Right lung (tissue), 10 donors: ENCODE measurements at places on chromosomes 5 and 9. TPM values are rescaled to one million over a fixed set of nuclear protein-coding genes. Genes with fewer than 3 reads are reported as not detected.

GRCh38 chr9:123425836-123426365 lies 69.9 kb downstream of the CRB2 start:
- DNase-seq = no peak

DNA sequence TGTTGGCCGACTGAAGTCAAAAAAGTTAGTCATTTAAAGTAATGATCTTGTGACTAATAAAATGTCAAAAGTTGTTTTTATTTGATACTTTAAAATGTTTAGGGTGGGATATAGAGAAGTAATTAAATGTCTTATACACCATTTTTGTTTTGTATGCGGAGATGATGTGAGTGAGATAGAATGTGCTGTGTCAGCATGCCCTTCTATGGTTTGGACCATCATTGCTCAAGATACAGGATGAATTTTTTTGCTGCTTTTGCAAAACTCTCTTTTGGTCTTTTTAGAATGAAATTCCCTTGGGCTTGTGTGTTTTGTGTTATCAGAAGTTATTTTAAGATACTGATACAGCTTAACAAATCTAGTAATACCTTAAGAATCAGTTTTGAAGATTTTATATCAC lies 12.5 kb downstream of the SRFBP1 start:
- no peak for DNase-seq

- no peak for DNase-seq
Observed at GRCh38 chr5:89929173-89929572, 480.4 kb downstream of the CETN3 start.

- no peak for DNase-seq
Observed at GRCh38 chr5:144468571-144468970, 297.9 kb downstream of the KCTD16 start.

DNA sequence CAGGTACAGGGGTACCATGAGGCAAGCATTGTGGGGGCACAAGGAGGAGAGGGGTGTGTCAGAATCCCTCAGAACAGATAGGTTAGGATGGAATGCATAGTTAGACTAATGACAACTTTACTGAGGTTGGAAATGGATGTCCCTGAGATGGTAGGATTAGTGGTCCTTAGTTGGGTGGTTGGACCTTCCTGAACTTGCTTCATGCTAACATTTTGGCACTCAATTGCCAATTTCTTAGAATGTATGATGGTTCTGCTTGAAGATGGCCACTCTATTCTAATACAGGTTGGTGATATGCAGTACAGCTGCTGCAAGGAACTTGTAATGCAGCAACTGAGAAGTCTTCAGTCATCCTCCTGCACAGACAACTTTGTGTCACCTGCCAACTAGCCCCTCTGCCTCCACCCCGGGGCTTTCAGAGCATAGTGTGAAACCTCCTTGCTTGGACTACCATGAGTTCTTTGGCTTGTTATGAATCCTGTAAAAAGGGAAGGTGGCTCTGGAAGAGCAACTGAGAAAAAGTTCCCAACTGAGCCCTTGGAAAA lies 5.4 kb downstream of the CCNI2 start:
- no peak for DNase-seq

MARCOL gene
- not detected for polyA plus RNA-seq

PRDM9 gene
- polyA plus RNA-seq = not detected

PCDHA4 gene
- polyA plus RNA-seq = 0.33 TPM
